ENCODE measurements at places on chromosomes 6 and 20.

DNA sequence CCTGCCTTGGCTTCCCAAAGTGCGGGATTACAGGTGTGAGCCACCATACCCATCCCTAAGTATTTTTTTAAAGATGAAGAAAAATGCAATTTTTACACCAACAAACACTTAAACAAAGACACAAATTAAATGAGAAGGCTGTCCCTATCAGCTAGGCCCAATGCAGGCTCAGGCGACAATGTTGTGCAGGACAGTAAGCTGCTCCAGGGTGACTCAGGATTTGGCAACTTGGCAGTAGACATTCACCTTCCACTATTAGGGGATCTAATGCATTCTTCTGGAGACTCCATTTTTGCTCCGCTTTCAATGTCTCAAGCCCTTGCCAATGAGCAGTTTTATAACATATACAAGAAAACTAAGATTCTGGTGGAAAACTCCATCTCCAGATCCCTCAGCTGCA is 19.7 kb downstream of the NDRG3 start:
- no peak for DNase-seq

DNA sequence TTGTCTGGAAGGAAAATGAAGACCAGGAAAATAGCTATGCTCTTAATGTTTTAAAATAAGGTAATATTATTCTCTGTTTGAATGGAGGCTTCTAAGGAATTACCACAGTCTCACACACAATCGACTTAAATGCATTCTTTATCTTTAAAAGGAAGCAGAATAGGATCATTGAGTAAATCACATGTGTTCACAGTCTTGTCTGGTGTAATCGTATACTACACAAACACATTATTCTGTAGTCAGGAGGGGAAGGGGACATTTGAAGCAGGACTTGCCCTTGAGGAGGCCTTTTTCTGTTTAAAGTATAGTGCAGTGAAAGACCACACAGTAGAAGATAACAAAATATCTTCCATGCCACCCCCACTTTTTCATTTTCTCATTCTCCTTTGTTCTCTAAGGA is 20.6 kb upstream of the REV3L start:
- no peak for DNase-seq

DNA sequence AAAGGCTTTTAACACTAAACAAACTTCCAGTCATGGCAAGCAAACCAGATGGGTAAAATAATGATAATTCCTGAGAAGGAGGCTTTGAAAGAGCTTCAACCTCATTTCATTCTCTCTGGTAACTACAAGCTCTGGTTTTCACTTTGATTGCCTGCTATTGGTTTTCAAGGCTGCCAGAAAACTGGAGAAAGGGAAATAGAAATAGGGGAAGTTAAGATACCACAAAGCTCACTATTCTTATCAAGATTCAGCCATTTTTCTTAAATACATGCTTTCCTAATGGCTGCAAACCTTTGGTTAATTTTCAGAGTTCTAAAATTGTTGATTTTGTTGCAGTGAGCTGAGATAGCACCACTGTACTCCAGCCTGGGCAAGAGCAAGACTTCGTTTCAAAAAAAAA is 42.5 kb upstream of the NELFCD start:
- no peak for DNase-seq

DNA sequence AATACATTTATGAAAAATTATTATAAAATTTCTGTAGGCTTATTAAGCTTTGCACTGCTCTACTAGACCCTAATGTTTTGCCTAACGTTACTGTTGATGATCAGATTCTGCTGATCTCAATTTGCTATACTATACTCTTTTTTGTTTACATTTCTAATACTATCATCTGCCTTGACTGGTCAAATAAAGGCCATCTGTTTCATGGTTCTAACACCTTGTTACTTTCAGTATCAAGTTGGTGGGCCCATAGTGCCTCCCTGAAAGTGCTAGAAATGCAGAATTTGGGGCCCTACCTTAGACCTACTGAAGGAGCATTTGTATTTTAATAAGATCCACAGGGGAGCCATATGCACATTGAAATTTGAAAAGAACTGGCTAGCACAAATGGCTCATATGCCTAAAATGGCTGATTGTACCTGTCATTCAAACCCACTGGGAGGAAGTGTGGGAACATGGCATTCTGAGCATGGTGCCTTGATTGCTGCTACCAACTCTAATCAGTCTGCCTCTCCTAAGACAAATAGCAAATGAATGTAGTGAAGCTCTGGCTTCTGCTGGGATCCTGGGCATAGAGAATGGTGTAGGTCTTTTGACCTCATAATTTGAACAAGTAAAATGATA is 199.1 kb upstream of the BTBD3 start:
- no peak for DNase-seq

GRCh38 chr6:5208057-5208456 is 52.7 kb downstream of the LYRM4 start:
- no peak for DNase-seq

DNA sequence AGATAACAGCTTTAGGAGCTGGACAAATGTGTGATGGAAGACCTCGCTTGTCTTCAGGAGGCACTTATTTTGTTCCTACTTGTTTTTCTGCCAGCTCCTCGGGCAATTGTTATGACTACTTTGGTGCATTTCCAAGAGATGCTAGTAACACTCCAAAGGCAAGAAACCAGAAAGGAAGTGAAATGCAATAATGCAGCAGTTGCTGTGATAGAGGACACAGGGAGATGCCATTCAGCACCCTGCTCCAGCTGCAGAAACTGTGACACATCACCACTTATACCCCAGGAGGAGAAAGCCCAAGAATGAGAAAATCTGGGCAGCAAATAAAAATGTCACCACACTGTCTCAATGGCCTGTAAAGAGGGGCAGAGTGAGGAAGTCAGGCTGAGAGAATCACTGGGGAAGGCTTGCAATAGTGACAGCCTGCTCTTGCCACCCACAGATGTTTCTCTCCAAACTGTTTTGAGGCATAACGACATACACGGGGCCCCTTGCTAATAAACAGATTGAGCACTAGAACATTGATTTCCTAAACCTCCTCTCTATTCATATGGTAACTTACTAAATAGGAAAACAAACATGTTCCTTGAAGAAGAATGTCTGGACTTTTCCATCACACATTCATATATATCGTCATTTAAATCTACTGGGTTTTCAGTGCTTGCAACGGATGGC is 231.0 kb upstream of the PRND start:
- DNase-seq = no peak

DNA sequence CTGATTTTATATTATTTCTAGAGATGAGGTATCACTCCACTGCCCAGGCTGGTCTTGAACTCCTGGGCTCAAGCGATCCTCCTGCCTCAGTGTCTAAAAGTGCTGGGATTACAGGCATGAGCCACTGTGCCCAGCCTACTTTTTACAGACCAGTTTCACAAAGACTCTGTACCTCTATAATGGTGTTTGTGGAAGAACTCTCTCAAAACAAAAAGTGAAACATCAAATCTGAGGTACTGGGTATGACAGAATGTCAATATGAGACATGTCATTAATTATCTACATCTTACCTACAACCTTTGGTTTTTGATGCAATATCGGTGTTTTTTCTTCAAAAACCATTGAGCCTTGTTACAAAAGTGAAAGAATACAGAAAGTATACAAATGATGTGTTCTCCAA is 49.4 kb upstream of the MCM9 start:
- DNase-seq = no peak

DNA sequence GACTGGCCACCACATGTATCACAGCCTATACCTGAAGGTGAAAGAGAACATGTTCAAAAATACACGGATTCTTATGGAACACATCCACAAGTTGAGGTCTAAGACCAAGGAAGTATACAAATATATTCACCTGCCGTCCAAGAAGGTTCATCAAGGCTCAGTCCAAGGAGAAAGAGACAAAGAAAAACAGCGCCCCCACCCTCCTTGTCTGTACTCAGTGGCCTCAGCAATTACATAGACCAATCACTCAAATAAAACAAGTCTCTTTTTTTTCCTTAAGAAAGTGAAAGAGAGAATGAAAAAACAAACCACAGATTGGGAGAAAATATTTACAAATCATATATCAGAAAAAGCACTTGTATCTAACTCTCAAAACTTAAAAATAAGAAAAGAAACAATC is 19.5 kb downstream of the CPXM1 start:
- DNase-seq = no peak

- no peak for DNase-seq
These were observed 16.3 kb upstream of the RFPL4B start for GRCh38 chr6:112330879-112331265.

- no peak for DNase-seq
These were observed 169.3 kb downstream of the CD83 start for GRCh38 chr6:14286634-14287428.

DNA sequence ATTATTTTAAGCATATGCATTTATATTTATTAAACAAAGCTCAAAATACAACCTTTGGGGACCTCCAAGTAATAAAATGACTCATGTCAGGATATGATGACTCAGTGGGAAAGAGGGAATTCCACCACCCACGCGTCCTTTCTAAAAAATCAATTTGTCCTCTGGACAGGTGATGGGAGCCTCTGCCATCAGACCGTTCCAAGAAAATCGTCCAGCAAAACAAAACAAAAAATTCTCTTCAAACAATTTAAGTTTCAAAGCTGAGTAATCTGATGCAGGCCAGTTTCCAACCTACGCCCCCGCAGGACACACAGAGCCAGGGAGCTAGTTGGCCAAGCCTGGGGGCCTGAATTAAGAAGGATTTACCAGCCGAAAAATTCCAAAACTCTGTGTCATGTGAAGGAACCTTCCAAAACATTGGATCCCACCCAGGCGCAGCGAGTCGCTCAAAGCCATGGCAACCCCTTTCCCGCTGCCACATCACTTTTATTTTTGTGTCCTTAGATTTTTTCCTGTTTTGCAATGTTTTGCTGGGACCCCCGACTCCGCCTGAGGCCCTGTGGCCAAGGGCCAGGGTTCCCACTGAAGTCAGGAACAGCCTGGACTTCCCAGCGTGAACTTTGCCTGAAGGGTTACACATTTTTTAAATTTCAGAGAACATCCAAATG is 95.3 kb downstream of the NFATC2 start:
- DNase-seq = no peak

DNA sequence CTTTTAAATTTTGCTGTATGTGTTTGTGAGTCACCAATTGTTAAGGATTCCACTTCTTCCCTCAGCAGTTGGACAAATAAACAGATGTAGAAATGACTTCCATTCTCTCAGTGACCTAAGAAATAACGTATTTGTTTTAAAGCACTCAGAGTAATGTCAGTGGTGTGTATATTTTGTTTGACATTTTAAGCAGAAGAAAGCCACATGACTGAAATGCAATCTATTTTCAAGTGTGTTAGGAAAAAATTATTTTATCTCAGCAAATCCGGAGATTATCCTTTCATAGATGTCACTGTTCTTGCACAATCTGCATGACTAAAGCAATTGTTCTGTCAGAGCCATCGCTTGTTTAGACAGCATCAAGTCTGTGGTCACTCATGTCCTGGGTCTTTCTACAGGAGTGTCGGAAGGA is 77.1 kb downstream of the JAG1 start:
- DNase-seq = no peak

- no peak for DNase-seq
These were observed 212.3 kb upstream of the ZNF217 start for GRCh38 chr20:53805895-53806384.

GRCh38 chr6:45533386-45533785 is 155.7 kb upstream of the SUPT3H start:
- DNase-seq = no peak

- DNase-seq = no peak
These were observed 1.2 kb upstream of the ZNFX1 start for GRCh38 chr20:49278818-49279676.

Data from stimulated activated CD8-positive, alpha-beta memory T cell treated with anti-CD3 and anti-CD28 coated beads, Interleukin-15, amount 100 ng/mL, for 48 hours (primary cell).